HuH-7 (cell line): ENCODE measurements at places on chromosomes 1 and 21.
A peak's percentile ranks its signal among the peaks of the same experiment; 100 is the strongest.

GRCh38 chr1:19373211-19374082 lies 61.3 kb downstream of the SLC66A1 start:
- DNase-seq = no peak

- DNase-seq = no peak
Measured at GRCh38 chr1:94254073-94254810, 16.9 kb upstream of the ARHGAP29 start.

- peak; percentile 34 for DNase-seq
Measured at GRCh38 chr1:220527279-220527907, 543 bp upstream of the MARK1 start.

DNA sequence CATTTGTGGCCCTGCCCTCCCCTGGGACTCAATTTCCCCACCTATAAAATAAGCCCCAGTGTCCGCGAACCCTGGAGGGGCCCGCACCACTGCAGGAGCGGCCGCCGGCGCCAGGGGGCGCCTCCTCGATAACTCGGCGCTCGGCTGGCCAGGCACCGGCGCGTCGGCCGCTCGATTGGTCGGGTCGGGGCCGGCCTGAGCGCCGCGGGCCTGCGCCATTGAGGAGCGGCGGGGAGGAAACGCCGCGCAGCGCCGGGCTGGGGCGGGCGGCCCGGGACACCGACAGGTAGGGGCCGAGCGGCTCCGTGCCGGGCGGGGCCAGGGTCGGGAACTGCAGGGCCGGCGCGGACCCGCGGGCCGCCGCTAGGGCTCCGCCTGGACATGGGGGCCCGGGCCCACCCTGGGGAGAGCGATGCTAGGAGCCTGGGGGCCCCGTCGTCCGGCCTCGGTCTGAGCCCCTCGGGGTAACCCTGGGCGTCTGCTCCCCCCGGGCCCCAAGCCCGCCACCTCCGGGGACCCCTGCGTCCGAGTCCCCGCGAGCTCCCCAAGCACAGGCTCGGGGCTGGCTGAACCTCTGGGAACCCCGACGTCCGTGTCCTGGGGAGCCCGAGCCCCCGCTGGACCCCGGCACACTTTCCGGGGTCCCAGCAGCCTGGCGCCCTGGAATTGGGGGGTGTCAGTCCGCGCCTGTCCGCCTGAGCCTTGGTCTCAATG lies at the start of gene VPS13D:
VPS13D (plus strand) TSS at position 196 of the 714 bp plus-strand sequence. CDS start 4,237 bp downstream, outside the sequence.
- peak; percentile 71 for DNase-seq

GRCh38 chr1:8701794-8702471 lies 115.5 kb downstream of the RERE start:
- DNase-seq = no peak

DNA sequence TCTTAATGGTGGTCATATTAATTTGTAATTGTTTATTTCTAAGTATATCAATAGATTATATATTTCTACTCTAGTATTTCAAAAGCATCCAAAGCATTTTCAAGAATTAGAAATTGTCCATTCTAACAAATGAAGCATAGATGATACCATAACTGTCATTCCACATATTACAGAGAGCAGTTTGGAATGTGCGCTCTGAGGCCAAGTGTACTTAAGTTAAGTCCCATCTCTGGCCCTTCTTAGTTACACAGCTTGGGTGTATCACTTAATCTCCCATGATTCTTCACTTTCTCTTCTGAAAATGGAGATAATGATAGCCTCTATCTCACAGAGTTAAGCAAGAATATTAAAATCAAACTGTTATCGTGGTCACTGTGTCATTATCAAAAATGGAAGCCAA lies 281.1 kb downstream of the MRPL39 start:
- DNase-seq = no peak

DNA sequence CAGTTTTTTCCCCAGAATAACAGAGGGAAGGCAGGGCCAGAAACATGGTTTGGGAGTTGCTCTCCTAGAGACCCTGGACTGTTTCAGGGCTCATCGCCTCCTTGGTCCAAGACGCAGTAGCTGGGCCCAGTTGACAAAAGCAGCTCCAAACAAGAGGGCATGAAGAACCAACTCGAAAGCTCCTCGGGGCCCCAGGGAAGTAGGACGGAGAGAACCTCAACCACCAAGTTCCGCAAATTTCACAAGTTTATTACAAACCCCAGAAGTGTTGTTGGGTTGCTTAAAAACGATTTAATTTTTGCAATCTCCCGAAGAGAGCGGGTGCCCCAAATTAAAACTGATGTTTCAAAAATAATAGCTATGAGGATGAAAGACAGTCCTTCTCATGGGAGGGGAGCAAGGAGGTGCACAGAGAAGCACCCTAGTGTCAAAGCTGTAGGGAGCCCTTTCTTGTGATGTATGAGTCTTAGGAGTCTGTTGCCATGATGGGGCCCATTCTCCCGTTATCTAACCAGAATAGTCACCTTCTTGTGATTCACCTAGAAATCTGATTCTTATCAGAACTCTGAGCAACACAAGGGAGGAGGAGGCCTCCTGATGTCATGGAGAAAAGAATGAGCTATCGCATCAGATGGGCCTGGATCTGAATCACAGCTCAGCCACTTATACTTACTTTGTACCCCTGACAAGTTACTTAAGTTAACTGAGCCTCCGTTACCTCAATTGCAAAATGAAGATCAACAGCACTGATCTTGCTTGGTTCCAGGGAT lies 165.7 kb upstream of the IRF2BP2 start:
- no peak for DNase-seq

- DNase-seq = no peak
Measured at GRCh38 chr1:158583962-158584361, 4.3 kb upstream of the OR10X1 start.

GRCh38 chr1:41741244-41741643 lies 177.5 kb downstream of the HIVEP3 start:
- DNase-seq = no peak

GRCh38 chr1:55311057-55311641 lies 96.0 kb upstream of the USP24 start:
- no peak for DNase-seq

GRCh38 chr1:41152622-41153044 lies 89.5 kb downstream of the SCMH1 start:
- DNase-seq = no peak

- DNase-seq = peak; percentile 58
Measured at GRCh38 chr21:35400233-35400939, 351.3 kb upstream of the RUNX1 start.

- no peak for DNase-seq
Measured at GRCh38 chr1:63662056-63662836, 69.0 kb downstream of the PGM1 start.

GRCh38 chr1:227155688-227156087 lies 162.6 kb downstream of the CDC42BPA start:
- no peak for DNase-seq

GRCh38 chr1:39328586-39329121 lies 124.2 kb downstream of the MACF1 start:
- DNase-seq = no peak

GRCh38 chr1:63248216-63248615 lies 74.2 kb upstream of the FOXD3 start:
- no peak for DNase-seq

- DNase-seq = no peak
Measured at GRCh38 chr1:110607536-110608230, 1.5 kb upstream of the KCNA2 start.

DNA sequence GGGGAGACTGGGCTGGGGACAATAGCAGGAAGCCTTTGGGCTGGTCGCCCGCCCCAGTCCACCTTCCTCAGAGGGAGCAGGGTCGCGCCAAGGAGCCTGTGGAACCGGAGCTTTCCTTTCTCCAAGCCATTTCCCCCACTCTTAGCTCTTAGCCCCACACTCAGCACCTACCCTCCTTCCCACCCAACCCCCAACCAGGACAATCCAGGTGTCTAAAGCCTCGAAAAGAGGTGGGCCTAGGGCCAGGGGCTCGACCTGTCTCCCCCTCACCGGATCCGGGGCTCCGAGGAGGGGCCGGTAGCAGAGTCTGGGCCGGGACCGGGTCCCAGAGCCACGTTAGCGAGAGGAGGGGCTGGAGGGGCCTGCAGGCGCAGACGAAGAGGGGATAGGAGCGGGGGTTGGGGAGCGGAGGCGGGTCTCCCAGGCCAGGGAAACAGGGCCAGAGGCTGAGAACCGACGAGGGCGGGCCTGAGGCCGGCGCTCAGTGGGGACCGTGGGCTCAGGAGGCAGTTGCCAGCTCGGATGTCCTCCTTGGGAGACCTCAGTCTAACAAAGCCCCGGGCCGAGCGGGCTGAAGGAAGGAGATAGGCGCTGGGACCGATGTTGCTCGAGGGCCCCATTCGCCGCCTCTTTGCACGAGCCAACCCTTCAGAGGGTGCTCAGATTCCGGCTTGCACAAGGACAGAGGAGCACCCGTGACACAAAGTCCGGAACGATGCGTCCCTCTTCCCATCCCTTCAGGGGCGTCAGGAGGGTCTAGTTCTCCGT lies 943 bp downstream of the SEMA6C start:
- DNase-seq = no peak
